Stimulated activated CD8-positive, alpha-beta memory T cell treated with anti-CD3 and anti-CD28 coated beads, Interleukin-12 subunit alpha, Interleukin-12 subunit beta, amount 100 ng/mL, for 1 hour (primary cell): ENCODE measurements at places on chromosomes 2 and 18.

- no peak for DNase-seq
These were observed 2.8 kb upstream of the RAX start for GRCh38 chr18:59276047-59276446.

GRCh38 chr2:14716319-14716718, 83.8 kb downstream of the LRATD1 start:
- DNase-seq: no peak

- no peak for DNase-seq
These were observed 135.3 kb downstream of the PARD3B start for GRCh38 chr2:204680576-204680975.

DNA sequence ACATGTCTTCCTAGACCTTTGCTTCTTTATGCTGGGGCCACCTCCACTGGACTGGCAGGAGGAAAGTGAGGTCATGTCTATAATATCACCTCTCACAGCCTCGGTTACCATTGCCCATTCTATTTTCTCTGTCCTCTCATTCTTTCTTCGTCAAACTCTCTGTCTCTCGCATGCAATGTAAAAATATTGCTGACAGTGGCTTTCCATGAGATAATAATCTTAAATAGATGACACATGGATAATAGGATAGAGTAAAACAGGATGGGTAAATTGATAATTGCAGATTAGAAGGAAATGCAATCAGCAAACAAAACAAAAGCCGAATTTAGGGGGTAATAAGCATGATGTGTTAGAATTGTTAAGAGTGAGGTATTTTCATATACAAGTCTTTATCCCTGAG, 215.7 kb upstream of the PARD3B start:
- DNase-seq: no peak
